ENCODE measurements at places on chromosomes 11 and 22.

DNA sequence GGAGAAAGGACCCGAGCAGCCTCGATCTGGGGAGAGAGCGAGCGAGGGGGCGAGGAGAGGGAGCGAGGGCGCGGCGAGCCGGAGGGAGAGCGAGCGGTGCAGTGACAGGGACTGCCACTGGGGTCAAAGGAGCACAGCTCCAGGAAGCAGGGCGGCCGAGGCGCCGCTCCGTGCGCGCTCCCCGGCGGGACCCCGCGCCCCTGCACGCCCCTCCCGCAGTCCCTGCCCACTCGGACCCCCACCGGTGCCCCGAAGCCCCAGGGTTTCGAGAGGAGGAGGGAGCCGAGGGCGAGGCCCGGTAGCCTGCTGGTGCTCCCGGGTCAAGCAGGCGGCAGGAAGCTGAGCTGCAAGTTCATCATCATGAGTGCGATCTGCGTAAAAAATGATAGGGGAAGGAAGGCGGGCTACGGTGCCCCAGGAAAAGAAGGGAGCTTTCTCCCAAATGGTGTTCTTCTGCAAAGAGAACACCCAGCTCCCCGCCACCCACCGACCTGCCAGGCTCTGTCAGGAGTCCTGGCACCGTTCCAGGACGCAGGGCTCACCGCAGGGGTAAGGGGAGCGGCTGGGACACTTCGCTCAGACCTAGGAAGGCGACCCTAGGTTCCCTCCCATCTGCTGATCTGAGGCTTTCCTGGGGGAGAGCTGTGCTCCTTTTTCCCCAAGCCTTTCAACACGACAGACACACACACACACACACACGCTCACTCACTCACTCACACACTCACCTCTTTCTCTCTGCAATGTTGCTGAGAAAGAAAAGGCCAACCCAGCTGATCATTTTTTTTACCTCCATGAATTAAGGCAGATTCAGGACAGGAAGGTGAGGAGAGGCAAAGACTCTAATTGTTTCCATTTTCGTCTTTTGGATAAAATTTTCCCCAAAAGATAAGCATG is at the start of gene MPPED2:
Gene MPPED2 (minus strand): TSS at position 103 of the 894 bp plus-strand sequence. CDS start 5,980 bp downstream, outside the sequence.
- DNase-seq: peak; percentile 36

- peak; percentile 31 for DNase-seq
Observed at GRCh38 chr11:132289590-132290256, 919.3 kb downstream of the NTM start.

DNA sequence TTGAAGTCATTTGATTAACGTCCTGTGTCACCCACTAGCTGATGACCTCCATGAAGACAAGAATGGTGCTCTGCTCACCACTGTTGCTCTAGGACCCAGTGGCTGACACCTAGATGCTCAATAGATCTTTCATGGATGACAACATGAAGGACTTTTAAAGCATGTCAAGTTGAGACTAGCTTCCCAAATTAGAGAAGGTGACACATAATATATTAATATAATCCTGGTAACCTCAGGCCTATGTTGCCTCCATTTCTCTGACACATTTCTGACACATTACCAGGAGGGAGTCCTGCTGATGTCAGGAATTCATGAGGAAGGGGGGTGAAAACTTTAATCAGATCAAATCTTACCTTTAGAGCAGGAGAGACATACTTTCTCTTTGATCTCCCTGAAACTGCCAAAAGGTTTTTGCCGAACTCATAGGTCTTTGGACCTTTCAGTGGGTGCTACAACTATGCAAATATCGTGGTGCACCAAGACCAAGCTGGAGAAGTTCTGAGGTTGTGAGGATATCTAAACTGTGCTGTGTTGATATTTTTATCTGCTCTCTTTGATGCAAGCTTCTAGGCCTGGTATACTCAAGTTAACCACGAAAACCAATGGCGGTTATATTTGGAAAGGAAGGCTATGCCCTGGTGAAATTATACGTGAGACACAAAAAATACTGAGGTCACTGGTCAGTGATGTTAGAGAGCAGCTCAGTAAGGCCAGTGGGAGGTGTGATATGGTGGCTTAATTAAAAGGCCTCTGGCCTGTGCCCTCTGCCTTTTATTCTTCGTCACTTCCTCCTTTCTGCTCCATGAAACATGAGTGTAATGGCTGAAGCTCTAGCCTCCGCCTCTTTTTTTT is 13.2 kb upstream of the AMPD3 start:
- DNase-seq: no peak

DNA sequence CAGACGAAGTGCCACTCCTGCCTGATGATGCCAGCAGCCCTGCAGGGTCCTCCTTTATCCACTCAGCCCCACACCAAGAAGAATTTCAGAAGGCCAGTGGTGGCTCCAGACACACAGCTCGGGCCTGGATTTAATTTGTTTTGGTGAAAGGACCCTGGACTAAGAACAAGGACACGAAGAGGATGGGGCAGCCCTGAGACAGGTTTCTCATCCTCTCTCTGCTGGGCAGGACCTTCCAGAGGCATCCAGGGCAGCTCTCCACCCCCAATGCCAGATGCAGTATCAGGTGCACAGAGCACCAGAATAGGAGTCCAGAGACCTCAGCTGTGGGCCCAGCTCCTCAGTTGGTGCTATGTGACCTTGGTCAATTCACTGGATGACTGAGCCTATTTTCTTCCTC is 72.0 kb downstream of the TRIM29 start:
- no peak for DNase-seq

- DNase-seq: peak; percentile 86
Observed at GRCh38 chr11:2444821-2445745, at the start of gene KCNQ1. Gene KCNQ1, plus strand, starts transcription at chr11:2445008. Its CDS starts 91 bp downstream, at chr11:2445099.

DNA sequence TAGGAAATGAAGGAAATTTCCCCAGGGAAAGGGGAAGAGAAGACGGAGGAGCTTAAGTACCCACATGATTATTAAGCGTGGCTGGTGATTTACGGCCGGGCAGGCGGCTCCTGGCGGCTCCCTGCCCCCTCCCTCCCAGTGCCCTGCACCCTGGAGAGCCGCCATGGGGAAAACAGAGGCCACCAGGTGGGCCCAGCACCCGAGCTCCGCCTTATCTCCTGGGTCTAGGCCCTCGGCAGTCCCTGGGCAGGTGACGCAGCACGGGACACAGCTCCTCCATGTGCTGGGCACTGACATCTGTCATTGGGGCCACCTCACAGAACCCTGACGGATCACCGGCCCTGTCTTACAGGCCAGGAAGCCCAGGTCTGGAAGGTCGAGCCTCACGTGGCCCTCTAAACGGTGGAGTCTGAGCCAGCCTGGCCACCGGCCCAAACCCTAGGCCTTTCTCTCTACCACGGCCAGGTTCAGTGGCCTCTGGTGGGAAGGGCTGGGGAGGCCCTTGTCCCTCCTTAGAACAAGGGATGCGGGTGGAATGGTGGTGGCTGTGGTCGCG is 60.2 kb upstream of the PPARA start:
- no peak for DNase-seq

- no peak for DNase-seq
Observed at GRCh38 chr11:10329935-10330334, 25.1 kb downstream of the ADM start.

DNA sequence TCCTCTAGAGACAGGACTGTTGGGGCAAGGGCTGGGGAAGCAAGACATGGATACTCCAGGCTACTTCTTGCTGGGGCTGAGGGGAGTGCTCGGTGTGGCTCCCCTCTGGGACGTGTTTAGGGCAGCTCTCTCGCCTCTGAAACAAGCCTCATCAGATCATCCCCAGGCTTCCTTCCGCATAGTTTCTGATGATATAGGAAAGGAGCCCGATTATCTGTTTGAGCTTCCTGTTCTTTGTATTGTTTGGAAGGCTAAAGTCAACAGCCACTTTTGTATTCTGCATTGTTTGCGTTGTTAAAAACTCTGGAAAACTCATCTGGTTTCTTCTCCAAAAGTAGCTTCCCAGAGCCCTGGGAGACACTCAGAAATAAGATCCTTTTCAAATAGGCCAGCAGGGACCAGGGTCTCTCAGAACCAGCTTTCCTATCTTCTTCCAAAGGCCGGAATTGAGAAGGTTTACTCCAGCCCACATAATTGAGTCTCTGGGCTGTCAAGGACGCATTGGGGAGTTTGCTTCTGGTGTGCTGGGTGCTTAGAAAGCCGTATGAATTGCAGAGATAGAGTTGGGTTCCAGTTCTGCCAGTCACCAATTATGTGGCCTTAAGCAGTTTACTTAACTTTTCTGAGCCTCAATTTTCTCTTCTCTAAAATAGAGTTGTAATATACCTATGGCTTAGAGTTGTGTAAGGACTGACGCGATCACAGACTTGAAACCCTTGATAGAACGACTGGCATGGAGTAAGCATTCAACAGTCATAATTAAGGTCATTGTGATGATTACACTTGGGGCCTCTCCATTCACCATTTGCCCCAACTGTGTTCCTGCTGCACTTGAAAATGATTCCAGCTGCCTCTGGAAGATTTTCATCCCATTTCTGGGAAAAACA is 19.1 kb downstream of the CD44 start:
- DNase-seq: no peak

DNA sequence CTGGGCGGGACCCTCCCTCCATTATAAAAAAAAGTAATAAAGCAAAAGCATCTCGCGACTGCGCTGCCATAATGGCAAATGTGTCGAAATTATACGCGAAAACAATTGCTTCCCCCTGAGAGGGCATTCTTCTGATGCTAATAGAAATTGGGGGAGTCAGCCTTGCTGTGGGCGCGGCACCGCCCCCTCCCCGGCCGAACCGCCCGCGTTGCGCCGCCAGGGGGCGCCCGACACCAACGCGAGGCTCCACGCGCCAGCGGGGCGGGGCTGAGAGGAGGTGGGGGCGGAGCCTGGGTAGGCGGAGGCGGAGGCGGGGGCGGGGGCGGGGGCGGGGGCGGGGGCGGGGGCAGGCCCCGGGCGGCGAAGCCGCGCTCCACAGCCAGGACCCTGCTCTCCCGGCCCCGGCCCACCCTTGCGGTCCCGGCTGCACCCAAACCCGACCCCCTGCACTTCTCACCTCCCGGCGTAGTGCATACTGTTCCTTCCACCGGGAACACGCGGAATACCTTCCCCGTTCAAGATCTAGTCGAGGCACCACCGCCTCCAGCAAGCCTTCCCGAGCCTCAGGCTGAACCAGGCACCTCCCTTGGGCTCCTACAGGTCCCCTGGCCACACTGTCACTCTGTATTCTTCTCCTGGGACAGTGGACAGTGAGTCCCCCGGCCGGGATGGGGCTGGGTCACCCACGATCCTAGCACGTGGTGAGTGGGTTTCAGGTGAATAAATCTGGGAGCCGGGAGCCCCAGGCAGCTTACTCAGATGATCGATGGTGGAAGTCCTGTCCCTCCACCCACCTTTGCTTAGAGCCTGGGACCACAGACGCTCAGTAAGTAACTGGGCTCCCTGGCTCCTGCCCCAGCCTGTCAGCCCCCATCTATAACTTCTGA is 15.5 kb upstream of the UPK3A start:
- DNase-seq: peak; percentile 88

GRCh38 chr22:47465809-47466208 is 703.4 kb downstream of the TBC1D22A start:
- DNase-seq: no peak

- DNase-seq: no peak
Observed at GRCh38 chr22:17866127-17866526, 91.9 kb upstream of the BID start.

DNA sequence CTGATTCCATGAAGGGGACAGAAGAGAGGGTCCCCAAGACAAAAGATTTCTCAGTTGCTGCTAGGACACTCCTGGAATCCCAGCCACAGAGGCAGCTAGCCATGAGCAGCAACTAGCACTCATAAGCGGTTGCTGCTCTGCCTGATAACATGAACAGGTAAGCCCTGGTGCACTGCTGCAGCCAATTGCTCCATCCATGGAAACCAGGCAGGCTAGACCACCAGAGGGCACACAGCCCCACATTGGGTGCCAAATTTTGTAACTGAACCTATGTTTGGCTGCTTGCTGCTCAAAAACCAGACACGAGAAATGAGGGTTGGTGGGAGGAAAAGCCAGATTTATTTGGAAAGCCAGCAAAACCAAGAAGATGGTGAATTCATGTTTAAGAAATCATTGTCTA is 21.9 kb upstream of the QSER1 start:
- peak; percentile 23 for DNase-seq

DNA sequence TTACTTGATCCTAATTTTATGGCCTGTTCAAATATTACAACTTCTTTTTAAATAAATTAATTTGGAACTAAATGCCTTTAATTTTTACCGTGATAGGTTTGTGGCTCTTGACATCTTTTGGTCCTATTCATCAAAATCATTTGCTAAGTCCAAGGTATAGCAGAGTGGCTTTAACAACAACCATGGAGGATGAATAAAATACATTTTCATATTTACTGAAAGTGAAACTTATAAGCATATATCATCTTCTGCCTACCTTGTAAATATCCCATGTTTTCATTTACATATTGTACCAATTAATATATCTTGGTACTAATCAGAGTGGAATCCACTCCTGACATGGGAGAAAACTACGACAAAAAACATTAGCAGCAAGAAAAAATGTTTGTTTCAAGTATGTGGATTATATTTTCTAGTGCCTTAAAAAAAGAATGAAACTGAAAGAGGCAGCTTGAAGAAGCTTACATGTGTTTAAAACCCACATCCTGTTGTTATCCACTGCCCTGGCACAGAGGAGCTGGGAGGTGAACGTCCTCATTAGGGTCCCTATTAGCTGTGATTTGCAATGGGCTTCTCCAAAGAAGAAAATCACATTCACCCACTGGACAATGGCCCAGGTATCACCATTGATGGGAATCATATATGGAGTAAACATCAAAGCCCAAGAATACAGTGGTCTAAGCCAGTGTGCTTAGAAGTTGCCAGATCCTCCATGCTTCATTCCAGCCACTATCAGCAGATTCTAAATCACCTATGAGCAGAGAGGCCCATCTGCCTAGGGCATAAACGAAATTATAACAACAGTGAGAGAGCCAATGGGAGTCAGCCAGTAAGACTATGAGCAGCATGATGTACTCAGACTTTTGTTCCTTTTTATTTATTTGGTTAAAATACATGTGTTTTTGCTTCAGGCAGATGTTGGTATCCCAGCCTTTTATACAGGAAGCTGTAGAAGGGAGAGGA is 84.7 kb downstream of the MAML2 start:
- DNase-seq: peak; percentile 73

GRCh38 chr11:47869544-47870393 is 21.6 kb upstream of the NUP160 start:
- no peak for DNase-seq

- DNase-seq: peak; percentile 35
Observed at GRCh38 chr22:20299746-20300136, 20.1 kb downstream of the DGCR6L start.

DNA sequence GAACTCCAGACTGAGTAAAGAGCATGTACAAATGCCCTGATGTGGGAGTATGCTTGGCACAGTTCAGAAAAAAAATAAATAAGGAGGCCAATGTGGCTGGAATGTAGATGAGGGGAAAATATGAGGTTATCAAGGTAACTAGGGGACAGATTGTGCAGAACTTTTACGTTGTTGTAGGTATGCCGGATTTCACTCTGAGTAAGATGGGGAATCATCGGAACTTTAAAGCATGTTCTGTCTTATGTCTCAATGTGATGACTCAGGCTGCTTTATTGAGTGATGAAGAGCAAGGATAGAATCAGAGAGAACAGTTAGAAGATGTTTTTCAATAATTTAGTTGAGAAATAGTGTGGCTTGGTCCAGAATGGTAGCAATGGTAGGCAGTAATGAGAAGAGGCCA is 130.4 kb downstream of the C11orf87 start:
- DNase-seq: no peak

- no peak for DNase-seq
Observed at GRCh38 chr11:78112582-78113275, 26.7 kb downstream of the ALG8 start.

- no peak for DNase-seq
Observed at GRCh38 chr11:75031224-75031753, 42.6 kb downstream of the NEU3 start.

GRCh38 chr11:57735619-57736298 is 5.5 kb upstream of the SELENOH start:
- DNase-seq: no peak
